ENCODE measurements at places on chromosomes 4 and X. TPM values are rescaled to one million over a fixed set of nuclear protein-coding genes. Genes with fewer than 3 reads are reported as not detected.

Gene PDGFC
- 13.8 TPM for total RNA-seq

Gene HPSE
- 1.1 TPM for total RNA-seq

Gene RASL11B
- total RNA-seq = 14.5 TPM

Gene SMIM10
- 8.4 TPM for total RNA-seq

DNA sequence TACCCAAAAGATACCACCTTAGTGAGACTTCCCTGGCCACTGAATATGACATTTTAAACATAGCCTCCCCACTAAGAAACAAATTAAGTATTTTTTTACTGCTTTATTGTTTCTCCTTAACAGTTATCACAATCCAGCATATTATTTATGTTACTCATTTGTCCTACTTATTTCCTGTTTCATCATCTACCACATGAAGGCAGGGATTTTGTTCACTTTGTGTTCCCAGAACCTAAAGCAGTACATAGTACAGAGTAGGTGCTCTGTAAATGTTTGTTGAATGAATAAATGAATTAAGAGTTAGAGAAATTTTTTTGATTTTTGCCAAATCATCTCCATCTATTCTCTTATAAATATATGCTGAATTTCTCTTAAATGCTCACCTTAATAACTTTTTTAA lies 318.4 kb upstream of the GIMD1 start:
- no peak for DNase-seq

GRCh38 chr4:161762796-161763195 lies 401.0 kb downstream of the FSTL5 start:
- no peak for DNase-seq

GRCh38 chrX:1152090-1152489 lies 60.4 kb downstream of the CRLF2 start:
- DNase-seq = no peak

DNA sequence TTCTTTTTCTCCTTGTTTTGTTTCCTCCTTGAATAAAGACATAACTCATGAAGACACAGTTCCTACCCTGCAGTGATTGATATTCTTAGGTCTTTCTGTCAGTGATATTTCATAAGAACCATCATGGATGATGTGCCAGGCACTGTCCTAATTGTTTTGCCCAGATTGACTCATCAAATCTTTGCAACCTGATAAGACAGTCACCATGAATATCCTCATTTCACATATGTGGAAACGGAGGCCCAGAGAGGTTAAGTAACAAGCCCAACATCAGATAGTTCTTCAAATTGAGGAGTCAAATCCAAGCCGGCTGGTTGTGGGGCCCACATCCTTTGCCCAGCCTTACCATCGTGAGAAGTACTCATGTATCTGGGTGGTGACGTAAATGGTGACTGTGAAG lies 69.9 kb downstream of the SEL1L3 start:
- DNase-seq = no peak

DNA sequence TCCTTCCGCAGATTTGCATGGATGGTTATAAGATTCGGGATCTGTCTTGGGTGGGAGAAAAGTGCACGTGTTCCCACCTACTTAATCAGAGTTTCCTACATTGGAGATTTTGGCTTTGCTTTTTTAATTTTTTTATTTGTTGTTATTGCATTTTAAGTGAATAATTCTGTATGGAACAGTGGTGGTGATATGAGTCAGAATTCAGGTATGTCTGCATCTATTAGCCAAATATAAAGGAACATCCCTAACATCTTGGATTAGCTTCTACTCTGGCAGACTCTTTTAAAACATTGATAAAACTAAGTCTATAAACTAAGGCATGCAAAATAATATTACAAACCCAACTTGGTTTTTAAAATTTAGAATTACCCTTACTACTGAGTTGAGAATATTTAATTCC lies 659.8 kb upstream of the EPHA5 start:
- no peak for DNase-seq

Measured in ureter (tissue), 1 donor.